NCI-H1436 treated with DMSO at 0.1 percent for 48 hours (cell line): ENCODE measurements at places on chromosomes 1 and 21.

- DNase-seq, result no peak
Observed at GRCh38 chr1:161932668-161933067, 91.0 kb downstream of the OLFML2B start.

GRCh38 chr1:151510020-151510405 is 1.2 kb upstream of the CGN start:
- DNase-seq, result no peak

DNA sequence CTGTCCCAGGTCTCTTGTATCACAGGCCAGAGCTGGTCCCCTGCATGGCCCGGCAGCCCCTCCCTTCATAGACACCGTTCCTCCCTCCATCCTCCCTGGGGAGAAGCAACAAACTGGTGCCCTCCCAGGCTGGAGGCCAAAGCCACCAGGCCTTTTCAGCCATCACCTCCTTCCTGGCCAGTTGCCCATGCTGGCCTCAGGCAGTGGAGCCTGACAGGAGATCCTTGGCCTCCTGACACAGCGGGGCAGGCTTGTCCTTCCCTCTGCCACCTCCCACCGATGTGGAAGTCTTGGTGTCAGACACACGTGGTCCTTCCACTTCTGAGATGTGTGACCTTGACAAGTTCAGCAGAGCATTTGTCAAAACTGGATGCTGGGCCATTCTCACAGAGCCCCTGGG is 206.0 kb downstream of the HIVEP3 start:
- DNase-seq, result no peak

- DNase-seq, result no peak
Observed at GRCh38 chr1:16134066-16134801, 21.6 kb downstream of the EPHA2 start.

- no peak for DNase-seq
Observed at GRCh38 chr1:166868639-166869038, 7.4 kb downstream of the TADA1 start.

- DNase-seq, result no peak
Observed at GRCh38 chr1:114150016-114150415, 3.7 kb downstream of the SYT6 start.

DNA sequence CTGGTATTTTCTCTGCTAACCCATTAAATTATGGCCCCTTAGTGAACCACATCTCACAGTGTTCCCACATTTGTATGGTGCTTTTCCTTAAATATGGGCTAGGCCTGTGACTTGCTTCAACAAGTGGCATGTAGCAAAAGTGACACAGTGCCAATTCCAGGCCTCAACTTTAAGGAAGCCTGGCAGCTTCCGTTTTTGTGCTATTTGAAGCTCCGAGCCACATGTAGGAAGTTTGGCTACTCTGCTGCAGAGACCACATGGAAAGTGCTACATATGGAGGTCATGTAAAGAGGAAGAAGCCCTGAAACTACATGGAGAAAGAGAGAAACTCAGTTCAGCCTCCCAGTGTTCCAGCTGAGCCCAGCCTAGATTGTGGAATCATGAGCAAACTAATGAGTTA is 28.5 kb upstream of the DR1 start:
- DNase-seq, result no peak

- no peak for DNase-seq
Observed at GRCh38 chr1:43982808-43983207, 3.8 kb downstream of the B4GALT2 start.

DNA sequence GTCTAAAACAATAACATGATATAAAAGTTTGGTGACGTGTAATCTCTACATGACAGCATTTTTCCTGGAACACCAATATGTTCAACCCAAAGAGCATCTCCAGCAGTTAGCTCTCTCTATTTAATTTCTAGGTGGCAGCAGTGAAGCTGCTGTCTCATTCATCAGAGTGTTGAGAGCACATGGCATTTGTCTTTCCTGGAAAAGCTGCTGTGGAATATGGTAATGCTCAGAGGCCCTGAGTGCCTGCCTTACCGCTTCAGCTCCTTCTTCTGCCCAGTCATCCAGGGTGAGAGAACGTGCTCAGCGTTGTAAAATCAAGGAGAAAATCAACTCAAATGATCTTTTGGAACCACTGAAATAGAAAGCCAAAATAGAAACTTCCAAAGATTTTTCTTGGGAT is 640.7 kb downstream of the ADGRL2 start:
- no peak for DNase-seq

DNA sequence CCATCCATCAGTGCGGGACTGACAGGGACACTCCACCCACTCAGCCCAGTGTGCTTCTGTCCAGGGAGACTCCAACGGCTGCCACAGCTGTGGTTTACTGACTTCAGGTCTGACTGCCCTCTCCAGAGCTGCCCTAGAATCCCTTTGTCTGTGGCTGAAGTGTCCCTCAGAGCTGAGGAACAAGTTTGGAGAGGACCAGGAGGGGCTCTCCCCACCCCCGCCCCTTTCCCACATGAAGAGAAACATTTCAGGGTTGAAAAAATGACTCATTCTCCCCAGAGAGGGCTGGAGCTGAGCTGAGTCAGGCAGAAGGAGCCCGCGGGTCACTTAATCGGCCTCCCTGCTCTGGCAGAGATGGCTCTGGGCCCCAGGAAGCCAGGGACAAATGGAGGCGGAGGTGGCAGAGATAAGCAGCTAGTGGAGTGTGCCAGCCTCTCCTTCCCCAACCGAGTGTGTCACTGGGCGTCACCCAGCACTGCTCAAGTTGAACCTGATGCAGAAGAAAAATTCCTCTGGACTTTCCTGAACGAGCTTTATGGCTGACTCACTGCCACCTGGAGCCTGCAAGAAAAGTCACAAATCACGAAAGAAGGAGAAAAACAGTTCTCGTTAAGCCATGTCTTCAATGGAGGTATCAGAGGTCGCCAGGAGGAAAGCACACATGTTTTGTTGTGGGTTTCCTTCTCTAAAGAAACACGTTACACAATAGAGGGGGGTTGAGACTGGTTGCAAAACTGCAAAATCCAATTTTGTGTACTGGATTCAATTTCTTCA is 34.3 kb upstream of the ECE1 start:
- DNase-seq, result no peak

- DNase-seq, result no peak
Observed at GRCh38 chr1:12112711-12113161, 49.6 kb downstream of the TNFRSF8 start.

DNA sequence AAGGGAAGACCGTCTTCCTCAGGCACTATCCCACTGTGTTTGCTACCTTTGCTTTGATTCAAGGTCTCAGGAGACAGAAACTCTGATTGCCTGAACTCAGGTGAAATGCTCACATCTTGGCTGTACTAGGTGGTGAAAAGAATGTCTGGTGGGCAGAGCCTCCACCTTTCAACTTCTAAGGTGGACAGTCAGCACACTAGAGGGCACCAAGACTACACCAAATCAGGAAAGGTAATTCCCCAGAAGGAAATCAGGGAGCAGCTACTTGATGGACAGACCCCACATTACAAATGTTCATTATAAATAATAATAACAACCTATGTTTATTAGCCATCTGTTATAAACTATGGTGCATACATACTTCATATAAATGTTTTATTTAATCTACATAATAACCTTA is 220.9 kb downstream of the ATG4C start:
- DNase-seq, result no peak

DNA sequence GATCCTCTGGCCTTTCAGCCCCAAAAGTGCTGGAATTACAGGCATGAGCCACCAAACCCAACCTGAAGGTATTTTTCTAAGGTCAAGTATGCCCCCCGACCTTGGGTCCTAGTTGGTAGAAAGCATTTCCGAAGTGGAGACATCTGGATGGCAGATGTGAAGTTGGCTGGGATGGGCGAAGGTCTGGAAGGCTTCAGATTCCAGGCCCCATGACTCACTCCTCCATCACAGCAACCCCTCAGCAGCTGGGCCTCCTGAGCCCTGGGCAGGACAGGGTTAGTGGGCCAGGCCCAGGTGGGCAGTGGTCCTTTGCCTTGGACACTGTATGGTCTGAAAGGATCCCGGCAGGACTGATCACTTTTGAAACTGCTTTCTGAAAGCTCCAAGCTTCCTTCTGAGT is 23.3 kb downstream of the NAV1 start:
- DNase-seq, result no peak

GRCh38 chr1:93615582-93616150 is 66.0 kb downstream of the BCAR3 start:
- no peak for DNase-seq

GRCh38 chr1:65965112-65965996 is 172.7 kb downstream of the PDE4B start:
- DNase-seq, result no peak

DNA sequence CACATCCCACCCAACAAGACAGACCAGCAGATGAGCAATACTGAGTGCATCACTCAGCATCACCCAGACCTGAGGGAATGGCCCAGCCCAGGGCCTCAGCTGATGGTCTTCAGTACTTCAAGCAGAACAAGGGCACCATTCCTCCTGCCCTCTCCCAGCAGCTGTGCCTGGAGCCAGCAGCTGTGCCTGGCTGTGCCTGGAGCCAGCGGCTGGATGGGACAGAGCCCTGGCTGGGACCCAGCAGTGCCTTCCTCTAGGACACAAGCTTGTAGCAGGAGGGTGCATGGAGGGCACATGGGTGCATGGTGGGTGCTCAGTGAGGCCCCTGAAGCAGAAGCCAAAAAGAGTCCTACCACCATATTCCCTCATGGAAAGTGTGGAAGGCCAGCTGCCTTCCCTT is 583.8 kb downstream of the NPHP4 start:
- DNase-seq, result no peak

GRCh38 chr1:226658546-226659125 is 80.4 kb downstream of the ITPKB start:
- DNase-seq, result no peak

GRCh38 chr1:109641078-109641740 is 14.7 kb upstream of the GSTM4 start:
- no peak for DNase-seq

GRCh38 chr21:31030367-31031106 is 7.7 kb downstream of the KRTAP19-8 start:
- DNase-seq, result no peak

- DNase-seq, result no peak
Observed at GRCh38 chr21:36704281-36704957, 5.5 kb downstream of the SIM2 start.

- no peak for DNase-seq
Observed at GRCh38 chr1:242690849-242691609, 166.5 kb upstream of the PLD5 start.

DNA sequence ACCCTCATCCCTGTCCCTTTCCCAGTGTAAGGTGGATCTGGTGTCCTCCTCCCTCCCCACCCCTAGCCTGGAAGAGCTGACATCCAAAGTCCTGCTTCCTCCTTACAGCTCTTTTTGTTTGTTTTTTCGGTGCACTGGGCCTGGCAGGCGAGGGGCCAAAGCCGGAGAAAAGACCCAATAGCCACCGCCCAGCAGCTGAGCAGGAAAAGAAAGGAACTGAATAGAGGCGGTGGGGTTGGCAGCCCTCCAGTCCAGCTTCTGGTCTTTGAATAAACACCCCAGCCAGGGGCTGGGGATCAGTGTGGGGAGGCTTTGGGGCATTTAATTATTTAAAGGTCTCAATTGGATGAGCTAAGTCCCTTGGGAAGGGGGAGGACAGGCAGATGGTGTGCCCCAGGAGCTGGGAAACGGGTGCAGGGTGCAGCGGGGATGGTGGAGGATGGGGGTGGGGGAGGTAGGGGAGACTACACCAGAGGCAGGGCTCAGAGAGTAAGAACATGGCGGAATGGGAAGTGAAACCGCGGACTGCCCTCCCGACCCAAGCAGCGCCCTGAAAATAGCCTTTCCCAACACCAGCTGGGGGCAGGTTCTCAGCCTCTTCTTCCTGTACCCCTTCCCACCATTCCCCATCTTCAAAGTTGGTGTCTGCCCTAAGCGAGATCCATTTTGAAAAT is 20.2 kb downstream of the BTG2 start:
- DNase-seq, result peak; percentile 73

DNA sequence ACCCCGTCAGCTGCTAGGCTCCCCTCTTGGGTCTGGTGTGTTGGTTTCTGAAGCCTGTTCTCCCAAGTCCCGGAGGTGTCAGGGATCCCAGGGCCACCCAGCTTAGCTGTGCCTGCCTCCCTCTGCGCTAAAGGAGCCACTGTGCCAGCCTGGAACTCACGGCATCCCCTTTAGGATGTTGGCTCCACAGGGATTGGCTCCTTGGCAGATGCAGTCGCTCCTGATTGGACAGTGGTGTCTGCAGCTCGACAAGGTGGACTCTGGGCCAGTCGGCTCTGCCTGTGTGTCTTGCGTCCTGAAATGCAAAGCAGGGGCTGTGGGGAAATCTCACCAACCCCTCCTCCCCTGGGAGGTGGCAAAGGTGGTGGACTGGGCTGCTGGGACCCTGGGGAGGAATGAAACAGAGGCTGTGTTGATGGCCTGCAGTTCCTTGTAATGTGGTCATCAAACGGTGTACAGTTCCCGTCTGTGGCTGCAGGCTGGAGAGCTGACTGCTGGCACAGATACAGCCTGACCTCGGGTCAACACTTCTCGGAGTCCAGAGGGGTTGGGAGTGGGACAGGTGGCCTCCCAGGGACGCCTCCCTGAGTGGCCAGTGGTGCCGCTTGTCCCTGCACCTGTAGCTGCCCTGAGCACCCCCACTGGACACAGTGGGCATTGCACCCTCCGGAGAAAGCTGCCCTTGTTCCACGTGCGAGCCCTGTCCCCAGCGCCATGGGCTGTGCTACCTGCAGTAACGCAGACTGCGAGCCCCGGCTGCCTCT is 11.5 kb upstream of the KCNAB2 start:
- no peak for DNase-seq

- no peak for DNase-seq
Observed at GRCh38 chr1:8517661-8518489, 200.0 kb downstream of the SLC45A1 start.

DNA sequence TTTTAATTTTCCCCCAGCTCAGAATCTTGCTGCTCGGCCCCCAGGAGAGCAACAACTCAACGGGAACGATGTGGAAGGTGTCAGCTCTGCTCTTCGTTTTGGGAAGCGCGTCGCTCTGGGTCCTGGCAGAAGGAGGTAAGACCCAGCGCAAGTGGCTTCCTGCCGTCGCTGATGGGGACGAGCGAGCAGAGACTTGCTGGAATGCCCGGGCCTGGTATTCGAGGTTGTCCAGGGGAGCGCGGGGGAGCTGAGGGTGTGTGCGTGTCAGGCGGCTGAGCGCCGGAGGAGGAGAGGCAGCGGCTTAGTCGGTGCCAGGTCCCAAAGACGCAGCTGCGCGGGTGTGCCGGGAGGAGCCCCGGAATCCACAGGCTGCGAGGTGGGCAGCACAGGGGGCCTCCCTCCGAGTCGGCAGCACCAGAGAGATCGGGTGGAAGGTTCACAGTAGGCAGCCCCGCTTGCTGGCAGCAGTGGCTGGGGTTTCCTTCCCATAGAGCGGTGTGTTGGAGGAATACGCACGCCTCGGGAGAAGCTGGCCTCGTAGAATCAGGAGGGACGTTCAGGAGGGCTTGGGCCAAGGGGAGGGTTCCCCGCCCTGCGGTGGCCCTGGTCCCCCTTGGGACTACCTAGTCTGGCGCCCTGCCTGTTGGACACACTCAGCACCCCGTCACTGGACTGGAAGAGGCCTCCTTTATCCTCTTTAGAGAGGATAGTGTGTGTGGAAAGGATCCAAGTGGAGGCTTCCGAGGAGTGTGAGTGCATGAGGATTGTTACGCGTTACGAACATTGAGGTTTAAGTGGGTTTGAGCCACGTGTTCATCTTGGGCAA is 547 bp downstream of the PDPN start:
- DNase-seq, result no peak
